ENCODE measurements at places on chromosomes 6 and 20. TPM values are rescaled to one million over a fixed set of nuclear protein-coding genes. Genes with fewer than 3 reads are reported as not detected.

DNA sequence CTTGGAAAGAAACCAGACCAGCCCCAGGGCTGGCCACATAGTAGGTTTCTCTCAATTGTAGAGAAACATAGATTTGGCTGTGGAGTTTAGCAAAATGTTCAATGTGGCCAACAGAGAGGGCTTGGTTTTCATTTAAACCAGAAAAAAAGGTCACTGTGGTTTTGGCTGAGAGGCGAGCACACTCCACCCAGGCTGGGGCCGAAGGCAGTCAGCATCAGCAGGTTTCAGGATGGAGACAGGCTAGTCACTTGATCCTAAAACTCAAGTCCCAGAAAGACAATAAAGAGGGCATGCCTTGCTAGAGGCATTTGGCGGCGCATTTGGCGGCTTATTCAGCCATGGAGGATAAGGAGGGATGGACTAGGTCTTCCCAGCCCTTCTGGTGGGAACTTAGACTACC, 73.1 kb downstream of the PRND start:
- DNase-seq: no peak

Gene ADGB
- total RNA-seq: not detected

GRCh38 chr6:127952176-127952575, 51.3 kb upstream of the THEMIS start:
- no peak for DNase-seq

DNA sequence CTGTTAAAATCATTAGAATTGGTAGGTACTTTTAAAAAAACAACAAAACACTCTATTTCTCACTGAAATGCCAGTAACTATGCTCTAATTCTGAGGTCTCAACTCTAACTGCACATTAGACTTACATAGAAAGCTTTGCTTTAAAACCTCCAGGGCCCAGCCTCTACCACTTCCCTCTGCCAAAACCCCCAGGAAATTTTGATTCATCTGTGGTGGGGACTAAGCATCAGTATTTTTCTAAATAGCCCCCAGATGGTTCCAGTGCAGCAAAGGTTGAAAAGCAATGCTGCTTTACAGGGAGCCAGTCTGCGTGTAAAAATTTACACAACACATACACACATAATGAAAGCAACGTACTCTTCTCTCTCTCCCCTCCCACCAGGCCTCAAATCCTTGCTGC, 3.8 kb downstream of the TBC1D32 start:
- DNase-seq: no peak

DNA sequence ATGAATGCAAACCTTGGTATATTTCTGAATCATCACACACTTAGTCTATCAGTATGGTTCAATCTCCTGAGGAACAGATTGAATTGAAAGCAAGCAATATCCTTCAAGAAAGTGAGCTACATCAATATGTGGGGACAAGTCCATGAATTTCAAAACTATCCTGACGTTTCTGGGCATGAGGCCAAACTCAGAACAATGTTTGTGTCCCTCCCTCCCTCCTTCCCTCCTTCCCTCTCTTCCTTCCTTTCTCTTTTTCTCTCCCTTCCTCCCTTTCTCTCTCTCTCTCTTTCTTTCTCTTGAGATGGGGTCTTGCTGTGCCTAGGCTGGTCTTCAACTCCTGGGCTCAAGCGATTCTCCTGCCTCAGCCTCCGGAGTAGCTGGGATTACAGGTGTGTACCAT, 27.9 kb upstream of the SYNCRIP start:
- DNase-seq: no peak

GRCh38 chr6:44651604-44652003, 264.1 kb downstream of the CDC5L start:
- no peak for DNase-seq

- peak; percentile 46 for DNase-seq
Measured at GRCh38 chr20:36591854-36592641, 13.5 kb upstream of the RAB5IF start.

DNA sequence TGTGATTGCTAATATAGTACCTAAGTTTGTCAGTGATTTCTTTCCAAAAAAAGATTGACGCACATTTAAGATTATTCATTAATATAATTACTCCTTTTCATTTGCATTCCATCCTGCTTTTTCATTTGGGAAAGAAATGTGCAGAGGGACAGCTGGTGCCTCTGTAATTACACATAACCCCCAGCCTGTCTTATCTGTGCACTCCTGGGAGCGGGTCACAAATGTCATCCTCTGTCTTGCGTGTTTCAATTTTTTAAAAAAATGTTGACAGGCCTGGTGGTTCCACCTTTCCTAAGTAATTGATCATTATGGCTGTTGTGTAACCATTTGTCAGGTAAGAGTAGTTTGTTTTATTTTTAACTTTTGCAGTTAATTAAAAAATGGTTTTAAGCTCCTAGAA, 92.7 kb downstream of the SLX4IP start:
- DNase-seq: no peak

- peak; percentile 67 for DNase-seq
Measured at GRCh38 chr20:41095110-41095969, 42.0 kb upstream of the PLCG1 start.

GRCh38 chr6:30612213-30612612, 4.8 kb downstream of the PPP1R10 start:
- no peak for DNase-seq

DNA sequence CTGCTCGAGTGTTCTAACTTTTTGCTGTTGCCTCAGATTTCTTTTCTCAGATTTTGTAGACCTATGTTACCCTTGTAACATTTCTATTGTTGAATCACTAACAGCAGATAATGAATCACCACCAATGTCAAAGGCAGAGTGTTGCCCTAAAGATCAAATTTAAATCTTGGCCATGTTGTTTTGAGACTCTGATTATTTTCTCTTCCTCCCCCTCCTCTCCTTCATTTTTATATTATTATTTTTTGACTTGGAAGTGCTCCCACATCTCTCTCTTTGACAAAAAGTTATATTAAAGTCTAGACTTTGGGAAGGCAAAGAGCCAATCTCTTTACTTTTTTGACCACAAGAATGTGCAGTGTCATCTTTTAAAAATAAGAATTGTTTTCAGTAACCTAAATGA, 422.7 kb downstream of the NKAIN2 start:
- DNase-seq: no peak
